ENCODE measurements at places on chromosomes 13 and 19.

- DNase-seq = no peak
Measured at GRCh38 chr19:31510635-31511034, 161.4 kb upstream of the TSHZ3 start.

GRCh38 chr19:31353833-31354232 is 4.6 kb upstream of the TSHZ3 start:
- no peak for DNase-seq

- DNase-seq = no peak
Measured at GRCh38 chr13:25778808-25779305, 273.0 kb downstream of the SHISA2 start.

DNA sequence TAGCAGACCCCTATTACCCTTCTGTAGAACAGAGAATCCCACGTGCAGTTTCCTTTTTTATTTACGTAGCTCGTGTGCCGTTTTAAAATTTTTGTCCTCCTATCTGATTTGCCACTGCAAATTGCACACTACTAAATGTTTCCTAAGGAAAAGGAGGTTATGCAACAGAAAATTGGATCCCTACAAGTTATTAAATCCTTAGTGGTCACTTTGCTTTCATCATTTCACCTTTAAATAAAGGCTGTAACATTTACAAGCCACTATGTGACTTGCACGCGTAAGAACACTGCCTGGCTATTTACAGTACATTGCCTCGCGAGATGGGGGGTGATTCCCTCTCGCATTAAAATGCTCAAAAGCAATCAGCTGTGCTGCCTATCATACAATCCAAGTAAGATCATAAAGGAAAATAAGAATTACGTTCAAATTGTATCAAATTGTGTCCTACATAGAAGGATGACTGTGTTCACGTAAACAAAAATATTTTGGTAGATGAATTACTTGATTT is 525.6 kb downstream of the SUCLA2 start:
- no peak for DNase-seq

GRCh38 chr13:75801388-75801945 is 165.3 kb downstream of the LMO7 start:
- no peak for DNase-seq

DNA sequence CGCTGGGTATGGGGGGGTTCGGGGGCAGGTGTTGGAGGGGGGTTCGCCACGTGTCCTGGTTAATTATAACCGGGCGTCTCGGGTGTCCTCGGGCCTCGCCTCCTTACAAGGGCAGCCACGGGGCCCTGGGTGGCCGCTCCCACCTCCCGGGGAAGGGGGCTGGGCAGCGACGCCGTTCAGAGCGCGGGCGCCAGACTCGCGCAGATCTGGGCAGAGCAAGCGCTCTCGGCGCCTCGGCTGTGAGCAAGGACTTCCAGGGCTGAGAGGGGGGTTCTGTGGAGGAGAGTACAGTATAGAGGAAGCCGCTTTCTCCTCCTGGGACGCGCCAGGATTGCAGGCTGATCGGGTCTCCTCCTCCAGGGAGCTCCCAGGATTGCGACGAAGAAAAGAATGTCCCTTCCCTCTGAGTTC is 1.0 kb upstream of the CKM start:
- DNase-seq = no peak

Measured in stimulated activated naive CD8-positive, alpha-beta T cell treated with anti-CD3 and anti-CD28 coated beads, Interleukin-15, amount 100 ng/mL, for 72 hours (primary cell).